Omental fat pad (tissue), 4 donors: ENCODE measurements at places on chromosomes 12 and 14.

GRCh38 chr14:68518761-68519670 is 273.9 kb downstream of the ZFP36L1 start:
- no peak for DNase-seq

GRCh38 chr14:92638904-92639303 is 109.5 kb downstream of the LGMN start:
- no peak for DNase-seq

- no peak for DNase-seq
These were observed 103.9 kb downstream of the ALG10 start for GRCh38 chr12:34126239-34126641.

DNA sequence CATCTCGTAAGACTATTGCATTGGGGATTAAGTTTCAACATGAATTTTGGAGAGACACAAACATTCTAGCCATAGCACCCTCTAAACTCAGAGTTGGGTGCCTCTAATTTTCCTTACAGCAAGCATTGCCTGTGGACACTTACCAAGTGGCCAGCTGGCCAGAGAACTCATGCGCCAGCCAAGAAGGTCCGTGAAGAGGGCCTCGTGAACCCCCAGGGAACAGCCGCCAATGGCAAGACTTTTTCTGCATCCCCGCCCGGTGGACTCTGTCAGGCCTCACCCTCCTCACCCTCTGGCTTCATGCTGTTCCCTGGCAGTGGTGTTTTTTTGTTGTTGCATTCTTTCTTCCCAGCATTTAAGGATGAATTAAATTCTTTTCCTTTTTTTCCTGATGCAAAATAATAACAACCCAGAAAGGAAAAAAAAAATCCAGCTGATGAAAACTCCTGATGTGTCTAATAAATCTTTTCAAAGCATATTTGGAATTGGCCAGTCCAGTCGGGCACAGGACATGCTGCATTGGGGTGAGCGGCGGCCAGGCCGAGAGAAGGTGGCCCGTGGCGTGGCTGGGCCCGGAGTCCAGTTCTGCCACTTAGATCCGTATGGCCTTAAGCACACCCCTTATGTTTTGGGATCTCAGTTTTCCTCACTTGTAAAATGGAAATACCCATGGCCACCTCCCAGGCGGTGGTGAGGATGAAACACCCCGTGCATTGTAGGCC is 191.9 kb upstream of the DIO3 start:
- no peak for DNase-seq

- DNase-seq, result no peak
These were observed 117.7 kb downstream of the CALM1 start for GRCh38 chr14:90514566-90514965.

GRCh38 chr12:54210400-54210790 is 21.6 kb upstream of the SMUG1 start:
- DNase-seq, result no peak

DNA sequence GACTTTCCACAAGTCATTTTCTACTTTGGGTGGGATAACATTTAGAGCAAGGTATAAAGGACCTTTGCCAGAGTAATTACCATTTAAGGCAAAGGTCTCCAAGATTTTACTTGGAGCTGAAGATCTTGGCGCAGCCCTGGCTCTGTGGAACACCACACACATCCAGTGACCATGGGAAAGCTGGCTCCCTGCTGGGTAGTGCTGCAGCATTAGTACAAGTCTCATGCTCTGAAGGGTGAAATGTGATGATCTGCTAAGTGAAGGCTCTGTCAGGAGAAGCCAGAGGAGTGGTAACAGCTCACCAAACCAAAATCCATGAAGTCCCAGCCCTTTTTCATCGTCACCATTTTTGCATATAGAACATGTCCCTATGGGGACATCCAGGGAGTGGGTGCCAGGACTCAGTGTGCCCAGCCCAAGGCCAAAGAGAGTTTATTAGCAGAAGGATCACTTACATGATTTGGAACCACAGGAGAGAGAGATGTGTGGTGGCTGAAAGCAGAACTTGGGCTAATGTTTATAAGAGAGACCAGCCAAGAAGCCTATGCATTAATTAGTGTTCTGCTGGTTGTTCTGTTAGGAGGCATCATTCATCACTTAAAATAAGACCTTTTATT is 110.7 kb downstream of the SLC38A6 start:
- no peak for DNase-seq

DNA sequence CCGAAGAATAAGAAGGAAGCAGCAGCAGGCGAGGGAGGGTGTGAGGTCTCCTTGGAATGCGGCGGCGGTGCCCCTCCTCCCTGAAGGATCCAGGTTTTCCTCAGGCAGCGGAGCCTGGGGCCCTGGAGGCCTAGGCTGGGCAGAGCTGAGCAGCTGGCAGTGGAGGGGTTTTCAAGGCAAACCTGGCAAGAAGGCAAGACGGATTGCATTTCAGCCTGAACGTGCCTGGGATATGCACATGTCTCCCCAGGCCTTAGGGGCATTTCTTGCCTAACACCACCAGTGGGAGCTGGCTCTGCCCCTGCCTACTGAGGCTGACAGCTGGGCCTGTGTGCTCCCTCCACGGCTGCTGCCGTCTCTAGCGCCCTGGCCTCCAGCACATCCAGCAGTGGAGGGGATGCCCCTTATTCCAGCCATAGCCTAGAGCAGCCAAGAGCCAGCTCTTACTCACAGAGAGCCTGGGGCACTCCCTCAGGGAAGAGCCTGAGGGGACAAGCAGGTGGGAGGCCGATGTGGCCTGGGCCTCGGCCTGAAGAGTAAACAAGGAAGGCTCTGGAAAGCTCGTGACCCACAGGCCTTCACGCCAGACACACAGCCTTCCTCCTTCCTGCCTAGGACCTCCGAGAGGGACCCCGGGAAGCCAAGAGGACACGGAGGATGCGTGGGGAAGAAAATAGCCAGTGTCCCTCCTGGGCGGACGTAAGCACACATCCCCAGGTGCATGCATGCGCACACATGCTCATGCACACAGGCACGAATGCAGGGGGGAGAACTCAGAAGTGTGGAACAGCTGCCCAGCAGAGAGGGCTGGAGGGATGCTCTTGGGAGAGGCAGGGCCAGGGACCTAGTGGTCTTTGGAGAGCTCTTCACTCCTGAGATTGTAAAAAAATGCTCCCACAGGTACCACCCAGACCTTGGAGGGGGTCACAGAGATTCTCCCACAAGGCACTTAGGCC is 23.0 kb upstream of the EIF2B2 start:
- no peak for DNase-seq

DNA sequence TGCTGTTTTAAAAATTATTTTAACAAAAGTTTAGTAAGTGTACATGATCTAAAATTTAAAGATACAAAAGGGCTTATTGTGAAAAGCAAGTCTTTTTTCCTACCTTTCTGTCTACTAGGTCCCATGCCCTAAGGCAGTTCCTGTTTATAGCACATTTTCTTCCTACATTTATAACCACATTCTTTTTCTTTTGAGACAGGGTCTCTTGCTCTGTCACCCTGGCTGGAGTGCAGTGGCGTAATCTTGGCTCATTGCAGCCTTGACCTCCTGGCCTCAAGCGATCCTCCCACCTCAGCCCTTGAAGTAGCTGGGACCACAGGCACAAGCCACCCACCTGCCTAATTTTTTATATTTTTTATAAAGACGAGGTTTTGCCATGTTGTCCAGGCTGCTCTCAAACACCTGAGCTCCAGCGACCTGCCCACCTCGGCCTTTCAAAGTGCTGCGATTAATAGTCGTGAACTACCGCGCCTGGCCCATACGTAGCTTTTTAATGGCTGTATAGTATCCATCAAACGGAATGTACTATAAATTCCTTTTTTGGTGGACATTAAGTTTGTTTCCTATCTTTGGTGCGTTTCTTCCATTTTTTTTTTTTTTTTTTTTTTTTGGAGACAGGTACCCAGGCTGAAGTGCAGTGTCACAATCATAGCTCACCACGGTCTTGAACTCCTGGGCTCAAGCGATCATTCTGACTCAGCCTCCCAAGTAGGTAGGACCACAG is 20.9 kb downstream of the FRS2 start:
- no peak for DNase-seq

GRCh38 chr12:117749431-117749830 is 219.4 kb downstream of the KSR2 start:
- DNase-seq, result no peak

DNA sequence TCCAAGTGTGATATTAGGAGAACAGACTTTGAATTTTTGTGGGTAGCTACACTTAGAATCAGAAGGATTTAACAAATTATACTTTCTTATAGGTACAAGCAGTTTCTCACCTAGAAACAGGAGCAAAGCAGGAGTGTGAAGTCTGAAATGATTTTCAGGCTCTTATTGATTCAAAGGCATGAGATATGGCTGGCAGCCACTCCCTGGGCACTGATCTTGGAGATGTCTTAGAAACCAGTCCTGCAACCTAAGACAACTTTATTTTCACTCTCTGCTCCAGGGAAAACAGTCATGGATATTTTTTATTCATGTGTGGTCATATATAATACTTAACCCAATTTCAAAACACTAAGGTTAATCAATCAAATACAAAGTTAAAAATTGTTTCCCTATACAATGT is 254.9 kb upstream of the TMEM132C start:
- no peak for DNase-seq

- DNase-seq, result no peak
These were observed 1.4 kb upstream of the SLC8A3 start for GRCh38 chr14:70190156-70190555.

GRCh38 chr14:52661314-52661713 is 34.0 kb downstream of the ERO1A start:
- DNase-seq, result no peak

DNA sequence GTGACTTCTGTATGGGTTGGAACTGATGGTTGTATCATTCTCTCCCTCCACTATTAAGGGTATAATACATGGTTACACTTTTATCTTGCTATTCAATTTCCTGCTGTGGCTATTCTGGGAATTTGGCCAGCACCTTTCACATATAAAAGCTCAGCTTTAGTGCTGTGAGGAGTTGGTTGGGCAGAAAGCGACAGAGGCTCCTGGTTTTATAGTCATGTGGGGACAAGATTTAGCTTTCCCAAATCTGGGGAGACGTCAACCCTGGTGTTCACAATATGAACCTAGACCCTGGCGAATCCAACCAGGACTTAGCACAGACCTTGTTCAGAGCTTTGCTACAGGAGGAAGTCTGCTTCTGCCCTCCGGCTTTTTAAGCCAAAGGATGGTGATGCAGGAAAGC is 36.5 kb downstream of the FOS start:
- no peak for DNase-seq

- no peak for DNase-seq
These were observed 13.1 kb upstream of the CHD4 start for GRCh38 chr12:6620137-6620884.

GRCh38 chr12:105279460-105280056 is 43.6 kb upstream of the APPL2 start:
- no peak for DNase-seq

- no peak for DNase-seq
These were observed 250.4 kb upstream of the SEL1L start for GRCh38 chr14:81784084-81784483.
